Right kidney (tissue), 9 donors: ENCODE measurements at places on chromosomes 5 and 9.

DNA sequence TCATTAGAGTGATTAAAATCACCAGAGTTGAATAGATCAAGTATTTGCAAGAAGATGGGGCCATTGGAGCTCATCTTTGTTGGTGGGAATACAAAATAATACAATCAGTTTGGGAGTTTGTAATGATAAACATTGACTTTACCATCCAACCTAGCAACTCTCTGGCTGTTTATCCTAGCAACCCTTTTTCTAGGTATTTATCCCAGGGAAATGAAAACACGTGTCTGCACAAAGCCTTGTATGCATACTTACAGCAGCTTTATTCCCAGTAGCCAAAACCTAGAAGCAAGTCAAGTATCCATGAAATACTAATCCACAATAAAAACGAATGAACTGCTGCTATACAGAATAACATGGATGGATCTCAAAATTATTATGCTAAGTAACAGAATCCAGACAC lies 152.7 kb upstream of the DAB2 start:
- no peak for DNase-seq

GRCh38 chr5:56625541-56625940 lies 189.8 kb upstream of the MAP3K1 start:
- DNase-seq, result no peak

GRCh38 chr5:56088431-56088949 lies 93.7 kb upstream of the IL6ST start:
- no peak for DNase-seq

DNA sequence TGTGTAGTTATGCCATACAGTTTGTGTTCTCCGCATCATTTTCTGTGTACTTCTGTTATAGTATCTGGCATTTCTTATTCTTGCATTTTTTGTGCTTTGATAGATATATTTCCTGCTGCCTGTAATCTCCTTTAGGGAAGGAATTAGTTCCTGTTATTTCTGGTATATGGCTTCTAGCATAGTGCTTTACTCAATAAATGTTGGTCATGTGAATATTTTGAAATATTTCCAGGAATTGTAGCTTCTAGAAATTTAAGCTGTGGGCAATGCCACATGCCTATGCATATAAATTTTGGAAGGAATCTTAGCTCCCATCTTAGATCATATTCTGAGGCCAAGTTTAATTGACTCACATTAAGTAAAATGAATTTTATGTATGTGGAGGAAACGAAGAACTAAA lies 11.5 kb upstream of the PRRC1 start:
- DNase-seq, result no peak

DNA sequence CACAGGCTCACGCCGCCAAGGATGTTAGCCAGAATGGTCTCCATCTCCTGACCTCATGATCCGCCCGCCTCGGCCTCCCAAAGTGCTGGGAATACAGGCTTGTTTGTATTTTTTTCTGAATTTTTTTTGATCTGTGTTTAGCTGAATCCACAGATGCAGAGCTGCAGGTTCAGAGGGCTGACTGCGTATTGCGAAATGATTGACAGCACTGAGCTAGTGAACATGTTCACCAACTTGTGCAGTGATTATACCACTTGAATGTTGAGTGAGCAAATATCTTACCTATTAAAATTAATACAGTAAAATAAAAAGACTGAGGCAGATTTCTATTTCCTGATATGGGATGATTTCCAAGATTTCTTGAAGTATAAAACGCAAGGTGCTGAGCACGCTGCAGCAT lies 123.1 kb upstream of the PHYKPL start:
- DNase-seq, result no peak

GRCh38 chr9:128512820-128513219 lies 8.3 kb downstream of the GLE1 start:
- DNase-seq, result no peak

DNA sequence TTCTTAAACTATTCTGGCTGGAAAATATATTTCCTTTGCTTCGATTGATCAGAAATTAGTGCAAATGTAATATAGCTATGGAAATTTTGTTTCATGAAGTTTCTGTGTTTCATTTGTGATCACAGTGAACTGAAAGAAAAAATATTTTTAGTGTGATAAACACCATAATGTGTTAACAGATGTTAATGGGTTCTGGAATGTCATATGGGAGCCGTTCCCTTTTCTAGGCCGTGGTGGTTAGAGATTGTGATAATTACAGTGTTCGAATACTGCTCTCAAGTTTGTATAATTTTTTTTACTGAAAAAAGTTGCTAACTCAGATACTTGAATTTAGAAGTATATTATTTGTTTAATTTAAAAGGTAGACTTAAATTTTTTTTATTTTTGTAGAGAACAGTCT lies 19.3 kb downstream of the GAPVD1 start:
- DNase-seq, result no peak

- DNase-seq, result no peak
These were observed 26.2 kb upstream of the SERINC5 start for GRCh38 chr5:80282054-80282453.

DNA sequence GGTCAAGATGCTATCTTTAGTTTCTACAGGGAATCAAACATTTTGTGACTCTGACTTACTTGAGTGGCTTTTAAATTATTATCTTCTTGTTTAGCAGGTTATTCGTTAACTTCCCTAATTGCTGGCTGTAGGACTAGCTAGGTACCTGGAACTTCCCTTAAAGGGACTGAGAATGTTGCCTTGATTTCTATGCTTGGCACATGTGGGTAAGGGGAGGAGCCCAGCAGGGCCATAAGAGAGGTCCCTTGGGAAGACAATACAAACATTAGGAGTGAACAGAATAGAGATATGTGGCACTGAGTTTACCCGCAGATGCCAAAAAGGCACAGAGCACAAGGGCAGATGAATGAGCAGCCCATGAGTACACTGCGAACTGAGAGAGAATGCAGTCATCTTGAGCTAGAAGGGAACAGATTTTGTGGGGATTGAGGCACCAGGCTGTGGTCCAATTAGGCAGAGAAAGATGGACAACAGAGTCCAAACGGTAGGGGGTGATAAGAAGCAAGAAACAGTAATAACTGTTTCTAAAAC lies 9.8 kb downstream of the CKMT2 start:
- no peak for DNase-seq

GRCh38 chr9:86586144-86586494 lies 231.9 kb upstream of the TUT7 start:
- DNase-seq, result no peak

- no peak for DNase-seq
These were observed 53.5 kb downstream of the NLN start for GRCh38 chr5:65775476-65775875.

GRCh38 chr9:105332471-105332870 lies 88.0 kb downstream of the SLC44A1 start:
- DNase-seq, result no peak

GRCh38 chr9:127177665-127178265 lies 55.3 kb upstream of the ANGPTL2 start:
- no peak for DNase-seq

GRCh38 chr9:120447959-120448500 lies 131.9 kb downstream of the CDK5RAP2 start:
- DNase-seq, result no peak

GRCh38 chr5:54828151-54828550 lies 157.2 kb downstream of the ESM1 start:
- DNase-seq, result no peak

DNA sequence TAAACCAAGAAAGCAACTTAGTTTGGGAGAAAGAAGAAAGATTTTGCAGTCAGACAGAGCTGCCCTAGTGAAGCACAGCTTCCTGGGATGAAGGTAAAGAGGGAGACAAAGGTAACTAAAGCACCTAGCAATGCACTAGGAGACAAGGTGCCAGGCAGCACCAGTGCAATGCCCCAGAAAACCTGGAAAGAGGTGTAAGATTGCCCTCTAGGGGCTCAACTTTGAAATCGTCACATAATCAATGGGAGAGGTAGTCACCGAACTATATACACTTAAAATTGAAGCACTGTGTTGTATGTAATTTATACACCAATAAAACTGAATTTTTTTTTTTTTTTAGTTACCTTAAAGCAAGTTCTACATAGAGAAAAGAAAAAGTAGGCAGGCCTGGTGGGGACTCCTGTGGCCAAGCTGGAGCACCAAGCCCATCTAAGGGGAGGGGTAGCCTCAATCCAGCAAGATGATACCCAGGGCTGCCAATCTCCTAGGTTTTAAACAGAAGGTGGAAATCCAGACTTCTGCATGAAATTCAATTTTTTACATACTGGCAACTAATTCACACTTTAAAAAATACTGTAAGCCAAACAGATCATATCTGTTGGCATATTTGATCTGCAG lies 48.2 kb downstream of the CDK5RAP2 start:
- no peak for DNase-seq

DNA sequence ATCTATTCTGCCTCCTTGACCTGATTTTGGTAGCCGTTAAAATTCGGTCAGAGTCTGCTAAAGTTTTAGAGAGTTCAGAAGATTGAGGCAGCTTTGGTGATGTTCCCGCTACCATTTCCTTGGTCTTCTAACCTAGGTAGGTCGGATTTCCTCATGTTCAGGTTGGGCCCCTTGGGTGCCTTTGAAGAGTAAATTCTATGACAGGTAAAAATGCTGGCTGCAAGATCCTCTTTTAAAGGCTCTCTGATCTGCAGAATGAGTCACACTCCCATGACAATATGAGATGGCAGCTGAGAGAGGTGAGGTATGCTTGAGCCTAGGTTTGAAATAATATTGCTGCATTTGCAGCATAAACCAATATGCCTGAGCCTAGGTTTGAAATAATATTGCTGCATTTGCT lies 198.9 kb downstream of the TSSK1B start:
- no peak for DNase-seq

DNA sequence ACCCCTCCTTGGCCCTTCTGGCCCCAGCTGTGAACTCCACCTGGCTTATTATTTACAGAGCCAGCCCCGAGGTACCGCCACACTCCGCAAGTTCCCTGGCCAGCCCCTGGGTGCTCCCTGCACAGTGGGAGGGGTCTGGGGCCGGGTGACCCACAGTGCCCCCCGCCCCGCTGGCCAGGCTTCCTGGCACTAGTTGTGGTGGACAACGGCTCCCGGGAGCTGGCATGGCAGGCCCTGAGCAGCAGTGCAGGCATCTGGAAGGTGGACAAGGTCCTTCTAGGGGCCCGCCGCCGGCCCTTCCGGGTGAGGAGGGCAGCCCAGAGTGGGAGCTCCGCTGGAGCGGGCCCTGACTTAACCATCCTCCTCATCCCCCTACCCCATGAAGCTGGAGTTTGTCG lies 3.9 kb downstream of the MAMDC4 start:
- no peak for DNase-seq

- no peak for DNase-seq
These were observed 118.4 kb downstream of the INSYN2B start for GRCh38 chr5:169861934-169862333.
